CD4-positive, alpha-beta T cell treated with Interleukin-6 at 100 ng/mL for 8 hours (primary cell): ENCODE measurements at places on chromosomes 2 and 18.

- DNase-seq, result no peak
Observed at GRCh38 chr2:16664052-16664731, 1.4 kb downstream of the CYRIA start.

GRCh38 chr2:239467281-239467955, 66.6 kb upstream of the HDAC4 start:
- no peak for DNase-seq

DNA sequence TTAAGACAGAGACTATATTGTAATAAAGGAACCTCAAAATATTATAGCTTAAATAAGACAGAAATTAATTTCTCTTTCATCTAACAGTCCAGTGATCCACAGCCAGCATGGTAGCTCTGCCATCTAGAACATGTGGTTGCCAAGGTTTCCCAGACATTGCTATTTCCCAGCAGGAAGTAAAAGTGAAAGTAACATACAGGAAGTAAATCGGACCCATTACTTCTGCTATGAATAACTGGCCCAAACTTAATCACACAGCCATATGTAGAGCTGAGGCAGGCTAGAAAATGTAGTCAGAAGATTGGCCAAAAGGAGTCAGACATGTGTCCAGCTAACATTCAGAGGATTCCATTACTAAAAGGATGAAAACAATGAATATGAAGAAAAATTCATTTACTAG, 71.0 kb downstream of the NOL4 start:
- no peak for DNase-seq

DNA sequence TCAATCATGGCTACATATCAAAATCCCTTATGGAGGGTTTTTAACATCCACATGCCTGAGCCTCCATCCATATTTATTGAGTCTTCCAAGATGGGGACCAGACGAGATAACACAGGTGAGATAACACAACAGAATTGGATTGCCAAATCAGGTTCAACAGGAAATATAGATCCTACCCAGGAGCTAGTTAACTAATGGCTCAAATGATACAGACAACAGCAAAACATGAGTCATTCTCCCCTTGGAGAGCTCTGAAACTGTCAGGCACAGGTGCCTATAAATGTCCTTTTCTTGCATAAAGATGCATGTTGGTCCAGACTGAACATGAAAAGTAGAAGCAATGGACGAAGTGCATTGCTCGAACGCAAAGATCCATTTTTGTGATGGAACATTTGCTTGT, 202.2 kb downstream of the CDH20 start:
- DNase-seq, result no peak

- DNase-seq, result no peak
Observed at GRCh38 chr2:70897203-70897976, 38.3 kb upstream of the ATP6V1B1 start.

DNA sequence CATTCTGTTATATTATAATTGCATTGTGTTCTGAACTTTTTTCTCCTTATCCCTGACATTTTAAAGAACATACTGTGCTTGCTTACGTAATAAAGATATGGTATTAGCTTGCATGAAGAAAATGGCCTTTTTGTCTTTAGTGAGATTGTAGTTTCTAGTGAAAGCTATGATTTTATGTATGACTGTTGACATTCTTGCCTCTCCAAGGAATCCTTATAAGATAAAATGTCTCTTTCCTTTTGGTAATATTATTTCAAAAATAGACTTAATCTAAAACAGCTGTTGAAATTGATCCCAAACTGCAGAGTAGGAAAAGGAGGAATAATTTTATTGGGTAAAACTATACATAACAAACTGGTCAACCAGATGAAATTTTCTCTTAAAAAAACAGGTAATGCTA, 40.8 kb upstream of the CCDC102B start:
- no peak for DNase-seq

GRCh38 chr2:120278901-120279300, 26.2 kb downstream of the RALB start:
- DNase-seq, result no peak

DNA sequence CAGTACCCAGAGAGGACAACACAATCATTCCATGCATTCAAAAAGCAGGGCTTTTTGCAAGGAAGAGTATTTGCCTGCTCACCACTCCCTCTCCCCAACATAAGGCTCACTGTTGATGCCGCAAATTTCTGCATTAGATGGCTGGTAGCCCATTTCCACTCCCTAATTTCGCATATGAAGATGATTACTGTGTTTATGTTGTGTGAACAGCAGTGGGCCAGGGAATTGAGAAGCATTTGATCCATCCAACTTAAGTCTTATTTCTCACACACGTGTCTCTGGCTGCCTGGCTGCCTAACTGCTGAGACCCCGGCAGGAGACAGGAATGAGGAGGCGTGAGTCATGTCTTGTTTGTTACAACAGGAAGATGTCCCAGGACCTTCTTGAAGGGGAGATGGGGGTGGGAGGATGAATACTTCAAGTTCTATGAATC, 294.1 kb downstream of the ALK start:
- no peak for DNase-seq

GRCh38 chr2:163338270-163338669, 397.5 kb downstream of the FIGN start:
- no peak for DNase-seq

- no peak for DNase-seq
Observed at GRCh38 chr2:134727385-134727784, 8.6 kb upstream of the TMEM163 start.

GRCh38 chr18:12765126-12765525, 62.3 kb downstream of the PSMG2 start:
- DNase-seq, result no peak

DNA sequence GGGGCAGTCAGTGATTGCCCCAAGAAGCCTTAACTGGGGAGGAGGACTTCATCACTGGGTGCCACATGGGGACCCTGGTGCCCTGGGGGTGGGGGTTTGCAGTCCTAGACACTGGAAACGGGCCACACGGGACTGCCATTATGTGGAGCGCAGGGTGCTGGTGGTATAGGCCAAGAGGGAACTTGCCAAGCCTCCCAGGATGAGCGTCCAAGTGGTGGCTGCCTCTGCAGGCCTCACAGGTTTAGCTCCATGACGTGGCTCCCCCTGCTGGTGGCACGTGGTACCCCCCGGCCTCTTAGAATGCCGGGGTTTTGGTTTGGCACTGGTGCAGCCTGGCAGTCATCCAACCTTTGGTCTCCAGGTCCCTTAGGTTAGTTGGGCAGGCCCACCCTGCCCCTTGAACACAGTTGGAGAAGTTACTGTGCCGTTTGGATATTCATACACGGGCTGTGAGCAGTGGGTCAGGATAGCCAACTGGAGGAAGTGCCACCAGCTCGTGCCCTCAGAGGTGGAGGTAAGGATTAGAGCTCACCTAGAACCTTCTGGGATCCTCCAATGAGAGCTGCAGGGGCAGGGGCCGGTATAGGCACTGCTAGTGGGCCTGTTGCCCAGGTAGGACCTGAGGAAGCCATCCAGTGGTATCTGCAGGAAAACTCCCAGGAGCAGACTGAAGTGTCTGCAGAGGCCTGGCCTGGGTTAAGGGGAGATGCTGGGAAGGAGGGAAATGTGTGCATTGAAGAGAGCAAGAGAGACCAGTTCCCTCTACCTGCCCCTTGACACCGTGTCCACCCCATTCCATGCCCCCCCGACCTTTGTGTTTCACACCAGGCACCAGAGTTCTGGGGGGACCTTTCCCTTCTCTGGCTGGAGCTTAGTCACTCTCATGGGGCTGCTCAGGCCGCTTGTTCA, 5.7 kb downstream of the PTMA start:
- peak; percentile 87 for DNase-seq

DNA sequence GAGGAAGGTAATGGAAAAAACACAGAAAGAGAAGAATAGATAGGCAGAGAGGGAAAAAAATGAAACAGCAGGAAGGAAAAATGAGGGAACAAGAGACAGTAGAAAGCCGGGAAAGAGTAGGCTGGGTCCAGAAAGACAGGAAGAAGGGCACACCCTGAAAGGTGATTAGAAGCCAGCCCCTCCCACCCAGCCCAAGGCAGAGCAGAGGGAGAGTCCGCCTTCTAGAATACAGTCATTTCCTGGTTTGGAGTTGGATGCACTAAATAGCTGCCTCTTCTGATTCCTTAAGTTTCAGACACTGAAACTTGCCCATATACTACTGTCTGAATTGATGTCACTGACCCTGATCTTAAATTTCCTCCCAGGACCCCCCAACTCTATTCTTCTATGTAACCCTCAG, 17.9 kb upstream of the DSG3 start:
- no peak for DNase-seq

GRCh38 chr2:240933966-240934700, 28.0 kb downstream of the CROCC2 start:
- no peak for DNase-seq
